ENCODE measurements at places on chromosomes 5 and 9.
A peak's percentile ranks its signal among the peaks of the same experiment; 100 is the strongest.

GRCh38 chr5:124919747-124920525 is 173.5 kb upstream of the ZNF608 start:
- no peaks in the 10 kb centered on the region for H3K4me1 ChIP-seq
- H3K27ac ChIP-seq = no peak overlapping the region
- H3K4me3 ChIP-seq = no peak overlapping the region
- no peak for DNase-seq
- no peaks in the 10 kb centered on the region for H3K36me3 ChIP-seq
- no peaks in the 10 kb centered on the region for H3K27me3 ChIP-seq

DNA sequence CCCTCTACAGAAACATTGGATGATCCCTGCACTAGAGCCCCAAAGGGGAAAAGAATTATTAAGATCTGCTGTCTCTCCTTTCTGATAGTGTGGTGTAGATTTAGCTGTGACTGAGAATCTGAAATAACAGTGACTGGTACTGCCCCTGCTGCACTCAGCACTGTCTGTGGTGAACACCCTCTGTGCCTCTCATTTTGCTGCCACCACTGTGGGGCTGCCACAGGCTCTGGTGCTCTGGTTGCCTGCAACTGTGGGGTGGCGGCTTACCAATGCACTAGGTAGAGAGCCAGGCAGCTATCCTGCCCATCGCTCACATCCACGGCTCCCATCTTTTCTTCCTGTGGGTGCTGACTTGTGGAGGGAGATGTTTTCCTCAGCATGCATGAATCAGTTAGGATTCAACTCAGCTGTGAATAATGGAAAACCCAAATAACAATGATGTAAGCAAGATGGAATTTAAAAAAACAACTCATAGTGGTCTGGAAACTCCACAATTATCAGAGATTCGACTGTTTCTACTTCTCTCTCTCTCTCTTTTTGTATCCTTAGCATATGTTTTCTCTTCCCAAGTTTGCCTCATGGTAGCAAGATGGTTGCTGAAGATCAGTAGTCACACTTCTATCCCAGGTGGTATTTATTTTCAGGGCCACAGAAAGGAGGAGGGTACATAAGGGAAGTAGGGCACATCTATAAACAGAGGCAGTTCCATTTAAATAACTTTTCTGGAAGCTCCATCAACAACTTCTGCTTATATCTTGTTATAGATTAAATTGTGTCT is 99.8 kb upstream of the DAP start:
- DNase-seq = peak; percentile 83
- H3K36me3 ChIP-seq = no peaks in the 10 kb centered on the region
- H3K4me1 ChIP-seq = peaks cover 6% of the 10 kb centered on the region

DNA sequence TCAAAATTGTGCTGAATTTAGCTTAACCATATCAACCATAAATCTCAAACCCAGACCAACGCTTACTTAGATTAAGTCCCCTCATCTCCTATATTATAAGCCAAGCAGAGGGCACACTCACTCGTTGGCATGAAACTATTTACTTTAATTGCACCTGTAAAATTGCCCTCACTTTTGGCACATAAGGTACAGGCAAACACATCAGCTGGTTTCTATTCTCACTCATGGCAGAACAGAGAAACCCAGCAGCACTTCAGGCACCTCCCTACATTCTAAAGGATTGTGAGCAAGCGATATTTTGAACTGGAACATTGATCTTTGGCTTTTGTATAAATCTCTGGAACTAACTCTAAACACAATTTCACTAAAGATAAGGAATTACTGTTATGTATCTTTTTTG is 845.6 kb upstream of the CDH6 start:
- no peaks in the 10 kb centered on the region for H3K36me3 ChIP-seq
- H3K27ac ChIP-seq = no peak overlapping the region
- no peak overlapping the region for H3K4me3 ChIP-seq
- no peak for DNase-seq
- no peaks in the 10 kb centered on the region for H3K4me1 ChIP-seq
- no peaks in the 10 kb centered on the region for H3K27me3 ChIP-seq

GRCh38 chr9:136589766-136590763 is 44.2 kb upstream of the NOTCH1 start:
- DNase-seq = no peak
- H3K36me3 ChIP-seq = no peaks in the 10 kb centered on the region
- no peak overlapping the region for H3K27ac ChIP-seq
- peaks cover 5% of the 10 kb centered on the region for H3K27me3 ChIP-seq
- H3K4me3 ChIP-seq = no peak overlapping the region
- peaks cover 25% of the 10 kb centered on the region for H3K4me1 ChIP-seq

DNA sequence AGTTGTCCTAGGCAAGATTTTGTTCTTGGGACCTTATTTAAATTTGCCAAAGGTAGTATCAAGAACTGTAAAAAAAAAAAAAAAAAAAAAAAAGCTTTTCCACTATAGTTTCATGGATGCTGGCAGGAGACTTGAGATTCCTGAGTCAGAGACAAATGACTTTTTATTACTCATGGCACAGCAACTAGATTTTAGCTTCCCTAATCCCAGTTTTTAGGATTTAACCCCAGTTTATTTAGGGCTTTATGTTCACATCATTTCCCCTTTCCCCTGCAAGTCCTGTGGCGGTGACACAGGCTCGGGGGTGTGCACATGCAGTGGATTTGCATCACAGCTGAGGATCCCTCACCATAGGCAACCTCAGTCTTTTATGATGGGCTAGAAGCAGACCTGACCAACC is 144.9 kb downstream of the GOLPH3 start:
- H3K36me3 ChIP-seq = no peaks in the 10 kb centered on the region
- H3K27ac ChIP-seq = no peak overlapping the region
- peaks cover 11% of the 10 kb centered on the region for H3K4me1 ChIP-seq
- H3K4me3 ChIP-seq = no peak overlapping the region
- DNase-seq = no peak

- H3K4me1 ChIP-seq = no peaks in the 10 kb centered on the region
- peak overlapping the region; percentile 43 for H3K27ac ChIP-seq
- no peak for DNase-seq
Measured at GRCh38 chr9:19173598-19174125, 46.4 kb upstream of the PLIN2 start.

GRCh38 chr9:133002147-133003070 is 23.9 kb downstream of the GFI1B start:
- no peak overlapping the region for H3K4me3 ChIP-seq
- H3K27me3 ChIP-seq = peaks cover 15% of the 10 kb centered on the region
- DNase-seq = no peak
- no peak overlapping the region for H3K27ac ChIP-seq

GRCh38 chr5:133321833-133322420 is 270.1 kb downstream of the HSPA4 start:
- H3K4me1 ChIP-seq = no peaks in the 10 kb centered on the region
- H3K4me3 ChIP-seq = no peak overlapping the region
- H3K27me3 ChIP-seq = peaks cover 4% of the 10 kb centered on the region
- no peak overlapping the region for H3K27ac ChIP-seq
- no peaks in the 10 kb centered on the region for H3K36me3 ChIP-seq

DNA sequence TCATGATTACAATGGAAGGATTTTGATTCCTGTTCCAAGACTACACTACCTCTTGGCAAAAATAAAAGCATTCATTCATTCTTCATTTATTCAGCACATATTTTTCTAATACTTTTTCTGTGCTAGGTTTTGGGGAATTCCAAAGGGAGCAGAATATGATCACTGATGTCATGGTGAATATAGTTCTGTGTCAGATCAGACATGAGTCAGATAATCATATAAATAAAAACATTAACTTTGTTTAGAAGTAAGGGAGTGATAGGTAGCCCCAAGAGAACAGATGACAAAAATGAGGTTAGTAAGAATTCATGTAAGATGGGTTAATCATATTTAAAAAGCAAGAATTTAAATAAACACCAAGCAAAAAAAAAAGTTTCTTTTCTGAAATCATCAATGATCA is 94.1 kb upstream of the RANBP6 start:
- no peak overlapping the region for H3K4me3 ChIP-seq
- no peaks in the 10 kb centered on the region for H3K4me1 ChIP-seq
- no peaks in the 10 kb centered on the region for H3K27me3 ChIP-seq
- no peak overlapping the region for H3K27ac ChIP-seq
- H3K36me3 ChIP-seq = no peaks in the 10 kb centered on the region

GRCh38 chr5:59500014-59500413 is 393.5 kb downstream of the PDE4D start:
- no peaks in the 10 kb centered on the region for H3K27me3 ChIP-seq
- H3K4me3 ChIP-seq = no peak overlapping the region
- peak; percentile 24 for DNase-seq

- H3K36me3 ChIP-seq = no peaks in the 10 kb centered on the region
- no peak overlapping the region for H3K4me3 ChIP-seq
- peaks cover 15% of the 10 kb centered on the region for H3K27me3 ChIP-seq
- no peak overlapping the region for H3K27ac ChIP-seq
- no peaks in the 10 kb centered on the region for H3K4me1 ChIP-seq
Measured at GRCh38 chr9:98168941-98169488, 23.4 kb downstream of the CORO2A start.

GRCh38 chr5:78497573-78498533 is 137.4 kb downstream of the SCAMP1 start:
- DNase-seq = peak; percentile 62
- no peaks in the 10 kb centered on the region for H3K27me3 ChIP-seq
- H3K4me1 ChIP-seq = peaks cover 3% of the 10 kb centered on the region
- no peak overlapping the region for H3K4me3 ChIP-seq
- H3K36me3 ChIP-seq = no peaks in the 10 kb centered on the region

GRCh38 chr5:75306746-75307145 is 30.3 kb upstream of the HMGCR start:
- DNase-seq = no peak
- no peak overlapping the region for H3K4me3 ChIP-seq
- H3K36me3 ChIP-seq = no peaks in the 10 kb centered on the region

- H3K27me3 ChIP-seq = no peaks in the 10 kb centered on the region
- DNase-seq = no peak
- H3K36me3 ChIP-seq = no peaks in the 10 kb centered on the region
- H3K27ac ChIP-seq = no peak overlapping the region
Measured at GRCh38 chr5:76457674-76458485, 54.8 kb downstream of the IQGAP2 start.

DNA sequence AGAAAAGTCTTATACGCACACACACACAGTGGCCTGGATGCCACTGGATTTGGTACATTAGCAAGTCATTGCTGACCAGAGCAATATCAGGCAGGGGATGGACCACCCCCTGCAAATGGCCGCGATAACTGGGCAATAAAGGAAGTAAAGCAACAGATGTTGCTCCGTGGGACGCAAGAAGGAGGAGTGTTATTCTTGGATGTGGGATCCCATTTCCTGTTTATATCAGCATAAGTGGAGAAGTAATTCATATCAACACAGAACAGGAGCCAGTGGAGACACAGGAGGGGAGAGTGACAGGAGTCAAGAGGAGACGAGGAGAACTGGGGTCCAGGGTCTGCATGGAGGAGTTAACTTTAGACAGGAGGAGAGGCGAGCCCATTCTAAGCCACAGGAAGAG is 18.4 kb downstream of the RUFY1 start:
- no peak overlapping the region for H3K4me3 ChIP-seq
- H3K36me3 ChIP-seq = peaks cover 11% of the 10 kb centered on the region
- H3K27me3 ChIP-seq = no peaks in the 10 kb centered on the region
- DNase-seq = no peak

DNA sequence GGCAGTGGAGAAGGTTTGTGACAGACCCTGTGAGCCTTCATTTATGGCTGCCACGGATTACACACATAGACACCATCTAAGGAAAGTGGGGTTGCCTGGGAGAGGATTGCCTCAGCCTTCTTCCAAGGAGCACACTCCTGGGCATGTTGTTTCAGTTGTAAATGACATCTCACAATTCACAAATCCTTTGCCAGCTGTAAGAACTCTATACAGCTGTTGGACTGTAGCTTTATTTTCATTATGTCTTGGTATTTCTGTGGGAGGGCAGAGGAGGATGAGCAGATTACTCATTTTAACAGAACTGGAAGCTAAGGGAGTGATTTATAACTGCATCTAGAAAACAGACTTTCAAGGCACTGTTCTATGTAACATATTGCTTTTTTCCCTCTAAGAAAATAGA is 25.6 kb downstream of the MELK start:
- H3K36me3 ChIP-seq = no peaks in the 10 kb centered on the region
- no peak overlapping the region for H3K4me3 ChIP-seq
- no peaks in the 10 kb centered on the region for H3K27me3 ChIP-seq
- H3K27ac ChIP-seq = no peak overlapping the region
- DNase-seq = peak; percentile 48

DNA sequence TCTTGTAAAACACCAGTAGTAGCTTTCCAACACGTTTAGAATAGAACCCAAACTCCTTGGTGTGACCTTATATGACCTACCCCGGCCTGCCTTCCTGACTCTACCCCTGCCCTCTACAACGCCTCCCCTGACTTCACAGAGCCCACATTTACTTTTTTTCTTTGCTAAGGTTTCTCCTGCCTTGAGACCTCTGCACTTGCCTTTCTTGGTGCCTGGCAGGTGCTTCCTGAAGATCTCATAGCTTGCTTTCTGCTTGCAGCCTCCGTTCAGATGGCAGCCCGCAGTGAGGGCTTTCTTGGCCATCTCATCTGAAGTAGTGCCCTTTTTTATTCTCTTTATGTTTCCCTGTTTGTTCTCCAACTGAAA is 24.3 kb downstream of the NUP214 start:
- H3K27ac ChIP-seq = no peak overlapping the region
- DNase-seq = no peak
- peaks cover 15% of the 10 kb centered on the region for H3K36me3 ChIP-seq
- no peaks in the 10 kb centered on the region for H3K27me3 ChIP-seq

- H3K27ac ChIP-seq = no peak overlapping the region
- no peaks in the 10 kb centered on the region for H3K4me1 ChIP-seq
- H3K36me3 ChIP-seq = no peaks in the 10 kb centered on the region
- H3K4me3 ChIP-seq = no peak overlapping the region
- DNase-seq = no peak
Measured at GRCh38 chr5:42274913-42275312, 148.3 kb upstream of the GHR start.

GRCh38 chr5:65263321-65263720 is 218.4 kb downstream of the ADAMTS6 start:
- H3K4me3 ChIP-seq = no peak overlapping the region
- no peak for DNase-seq
- H3K4me1 ChIP-seq = peaks cover 6% of the 10 kb centered on the region
- H3K27me3 ChIP-seq = no peaks in the 10 kb centered on the region
- H3K36me3 ChIP-seq = no peaks in the 10 kb centered on the region
- H3K27ac ChIP-seq = no peak overlapping the region

DNA sequence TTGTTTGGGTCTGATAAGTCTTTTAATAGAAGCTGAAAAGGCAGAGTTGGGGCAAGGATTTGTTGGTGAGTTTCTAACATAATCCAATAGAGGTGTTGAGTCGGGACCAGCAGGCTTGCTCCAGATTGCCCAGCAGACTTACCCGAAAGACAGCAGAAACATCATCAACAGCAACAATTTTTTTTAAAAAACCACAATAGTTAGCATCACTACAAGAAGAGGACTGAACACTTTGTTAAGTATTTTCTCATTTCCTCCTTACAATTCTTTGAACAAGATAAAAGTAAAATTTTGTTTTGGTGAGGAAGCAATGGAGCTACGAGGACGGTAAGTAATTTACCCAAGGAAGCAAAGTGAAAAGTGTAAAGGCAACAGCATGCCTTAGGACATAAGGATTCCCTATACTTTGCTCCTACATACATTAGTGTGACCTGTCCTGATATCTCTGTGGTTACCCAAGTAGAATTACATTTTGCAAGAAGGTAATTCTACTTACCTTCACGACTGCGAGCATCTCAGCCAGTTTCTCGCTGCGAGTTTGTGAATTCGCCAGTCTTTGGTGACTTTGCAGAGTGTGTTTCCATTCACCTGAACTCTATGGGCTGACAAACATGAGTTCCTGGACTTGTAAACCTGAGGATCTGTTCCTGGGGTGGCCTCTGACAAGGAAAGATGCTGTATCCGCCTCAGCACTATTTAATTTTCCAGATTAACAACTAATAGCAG is 13.2 kb downstream of the ITK start:
- no peak overlapping the region for H3K27ac ChIP-seq
- DNase-seq = no peak
- no peaks in the 10 kb centered on the region for H3K36me3 ChIP-seq
